Right cardiac atrium (tissue), 5 donors: ENCODE measurements at places on chromosomes 16 and 17. TPM values are rescaled to one million over a fixed set of nuclear protein-coding genes. Genes with fewer than 3 reads are reported as not detected.

DNA sequence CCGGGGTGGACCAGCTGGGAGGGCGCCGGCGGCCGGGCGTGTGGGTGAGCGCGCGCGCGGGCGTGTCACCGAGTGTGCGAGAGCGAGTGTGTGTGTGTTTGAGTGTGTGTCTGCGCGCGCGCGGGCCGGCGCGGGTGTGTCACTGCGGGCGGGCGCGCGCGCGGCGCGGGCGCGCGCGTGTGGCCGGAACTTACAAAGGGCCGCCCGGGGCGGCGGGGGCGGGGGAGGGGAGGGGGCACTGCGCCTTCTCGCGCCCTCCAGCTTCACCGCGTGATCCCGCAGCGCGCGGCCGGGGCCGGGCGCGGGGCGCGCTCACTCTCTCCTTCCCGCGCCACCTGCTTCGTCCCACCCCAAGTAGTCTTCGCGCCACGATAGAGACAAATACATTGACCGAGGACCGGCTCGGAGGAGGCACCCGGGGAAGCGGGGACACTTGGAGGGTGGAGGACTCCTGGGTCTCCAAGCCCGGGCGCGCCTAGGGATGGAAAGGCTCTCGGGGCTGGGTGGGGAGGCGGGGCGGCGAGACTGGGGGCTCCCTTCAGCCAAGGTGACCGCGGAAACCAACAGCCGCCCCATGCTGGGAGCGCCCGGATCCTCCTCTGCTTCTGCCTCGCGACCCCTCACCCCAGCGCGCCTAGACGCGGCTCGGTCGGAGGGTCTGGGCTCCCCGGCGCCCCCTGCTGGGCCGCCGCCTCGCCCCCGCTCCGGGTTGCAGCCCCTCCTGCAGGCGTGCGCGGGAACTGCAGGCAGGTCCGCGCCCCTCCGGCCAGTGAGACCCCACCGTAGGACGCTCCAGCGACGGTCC, at the start of gene SRCIN1:
SRCIN1 (minus strand) TSS at position 112 of the 805 bp plus-strand sequence. CDS start 247 bp downstream, outside the sequence.
- DNase-seq: peak; percentile 88

- no peak for DNase-seq
Measured at GRCh38 chr17:68248891-68249290, 1.0 kb downstream of the AMZ2 start.

DNA sequence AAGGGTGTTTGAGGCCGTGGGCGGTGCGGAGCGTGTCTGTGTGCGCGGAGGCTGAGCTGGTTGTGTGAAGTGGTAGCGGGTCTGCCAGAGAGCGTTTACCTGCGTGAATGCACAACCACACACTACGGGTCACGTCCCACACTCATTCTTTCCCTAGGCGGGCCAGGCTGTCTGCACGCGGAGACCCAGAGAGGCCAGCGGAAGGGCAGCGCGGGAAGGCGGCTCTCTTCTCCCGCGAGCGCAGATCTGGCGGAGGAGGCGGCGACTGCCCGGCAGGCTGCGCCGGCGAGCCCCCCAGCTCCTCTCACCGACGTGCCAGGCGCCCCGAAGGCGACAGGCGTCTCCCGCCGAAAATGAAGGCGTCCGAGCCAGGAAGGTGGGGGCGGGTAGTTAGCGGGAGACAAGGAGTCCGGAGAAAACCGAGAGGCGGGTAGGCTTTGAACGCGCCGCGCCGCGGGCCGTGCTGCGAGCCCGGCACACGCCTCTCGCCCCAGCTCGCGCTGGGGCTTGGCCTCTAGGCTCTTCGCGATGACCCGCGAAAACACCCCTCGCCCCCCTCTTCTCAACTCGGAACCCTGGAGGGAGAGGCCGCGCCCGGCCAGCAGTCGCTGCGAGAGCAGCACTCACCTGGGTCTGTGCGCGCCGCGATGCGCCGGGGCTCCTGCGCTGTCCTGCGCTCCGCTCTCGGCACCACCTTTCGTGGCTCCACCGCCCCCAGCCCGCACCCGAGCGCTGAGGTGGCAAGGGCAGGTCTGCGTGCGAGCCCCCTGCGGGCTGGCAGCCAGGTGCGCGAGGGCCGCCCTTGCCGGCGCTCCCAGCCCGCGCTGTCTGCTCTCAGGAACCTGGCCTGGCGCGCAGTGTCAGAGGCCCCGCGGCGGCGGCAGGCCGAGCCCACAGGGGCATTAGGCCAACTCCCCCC, 2.0 kb upstream of the FOXF1 start:
- no peak for DNase-seq

RPRML gene
- not detected for polyA plus RNA-seq

- peak; percentile 75 for DNase-seq
Measured at GRCh38 chr16:52191531-52192134, 355.3 kb downstream of the TOX3 start.

DNA sequence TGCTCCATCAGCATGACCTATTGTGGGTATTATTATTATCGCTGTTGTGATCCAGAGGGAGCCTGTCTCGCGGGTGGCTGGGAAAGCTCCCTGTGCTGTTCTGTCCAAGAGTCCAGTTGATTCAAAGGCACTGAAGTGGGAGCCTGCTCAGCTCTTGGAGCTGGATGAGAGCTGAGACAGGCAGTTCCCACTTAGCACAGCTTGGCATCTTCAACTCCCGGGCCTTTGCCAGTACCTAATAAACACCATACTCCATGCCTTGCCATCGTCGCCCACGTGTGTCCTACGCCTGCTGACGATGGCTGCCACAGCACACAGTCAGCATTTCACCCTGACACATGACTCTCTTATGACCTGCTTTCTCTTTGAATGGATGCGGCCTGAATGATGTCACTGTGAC, 32.6 kb downstream of the RTN4RL1 start:
- no peak for DNase-seq

GRCh38 chr16:68417711-68418301, 30.5 kb downstream of the SMPD3 start:
- DNase-seq: no peak

DNA sequence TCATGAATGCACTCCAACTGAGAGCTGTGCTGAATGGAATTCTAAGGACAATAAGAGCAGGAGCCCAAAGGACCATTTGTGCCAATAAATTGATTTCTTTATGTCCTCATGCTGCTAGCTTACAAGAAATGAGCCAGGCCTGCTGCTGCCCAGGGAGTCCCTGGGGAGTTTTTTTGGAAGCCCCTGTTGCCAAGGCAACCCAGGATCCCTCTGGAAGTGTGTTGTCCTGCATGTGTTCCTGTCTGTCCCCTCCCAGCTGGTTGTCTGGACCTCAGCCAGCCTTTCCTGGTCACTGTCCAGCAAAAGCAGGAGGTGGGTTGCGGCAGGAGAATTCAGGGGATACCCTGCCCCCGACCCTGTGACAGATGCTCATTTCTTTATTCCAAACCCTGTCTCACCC, 51.0 kb upstream of the GPRC5B start:
- no peak for DNase-seq

DNA sequence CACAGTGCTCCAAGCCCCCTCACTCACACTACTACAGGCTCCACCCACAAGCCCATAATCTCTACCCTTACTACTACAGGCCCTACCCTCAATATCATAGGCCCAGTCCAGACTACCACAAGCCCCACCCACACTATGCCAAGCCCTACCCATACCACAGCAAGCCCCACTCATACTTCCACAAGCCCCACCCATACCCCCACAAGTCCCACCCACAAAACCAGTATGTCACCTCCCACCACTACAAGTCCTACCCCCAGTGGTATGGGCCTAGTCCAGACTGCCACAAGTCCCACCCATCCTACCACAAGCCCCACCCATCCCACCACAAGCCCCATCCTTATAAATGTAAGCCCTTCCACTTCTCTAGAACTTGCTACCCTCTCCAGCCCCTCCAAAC, 13.8 kb downstream of the RIPOR1 start:
- DNase-seq: peak; percentile 66

TP53TG3B gene
- polyA plus RNA-seq: not detected

DNA sequence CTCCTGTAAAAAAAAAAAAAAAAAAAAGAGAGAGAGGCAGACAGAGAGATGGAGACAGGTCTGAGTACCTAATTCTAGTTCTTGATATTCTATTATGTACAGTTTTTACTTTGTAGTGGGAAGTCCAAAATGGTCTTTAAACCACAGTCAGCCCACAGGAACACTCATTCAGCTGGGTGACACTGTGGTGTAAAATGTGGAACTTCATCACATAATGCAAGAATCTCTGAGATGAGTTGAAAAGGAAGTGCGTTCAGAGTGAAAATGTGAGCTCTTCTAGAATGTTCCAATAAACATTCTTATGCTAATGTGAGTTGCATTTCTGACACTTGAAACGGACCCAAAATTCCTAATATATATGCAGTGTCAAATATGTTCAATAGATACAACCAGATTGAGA, 972.1 kb downstream of the CDH11 start:
- no peak for DNase-seq

NACA2 gene
- polyA plus RNA-seq: not detected

GRCh38 chr16:4724661-4725270, 9.3 kb downstream of the ANKS3 start:
- DNase-seq: no peak

DNA sequence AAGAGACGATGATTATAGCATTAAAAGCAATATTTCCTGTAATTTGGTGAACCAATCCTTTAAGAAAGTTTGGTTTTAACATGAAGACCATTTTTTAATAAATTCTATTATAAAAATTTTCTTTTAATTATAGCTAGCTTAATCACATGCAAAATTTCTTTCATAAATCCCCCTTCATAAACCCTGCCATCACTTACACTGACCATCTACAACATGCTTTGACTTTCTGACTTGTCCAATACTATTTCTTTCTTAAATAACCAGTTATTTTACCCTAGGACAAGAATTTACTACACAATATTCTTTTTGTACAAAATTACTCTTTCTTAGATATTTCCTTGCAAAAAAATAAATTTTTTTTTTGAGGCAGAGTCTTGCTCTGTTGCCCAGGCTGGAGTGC, 1334.8 kb downstream of the CDH11 start:
- DNase-seq: no peak

DNA sequence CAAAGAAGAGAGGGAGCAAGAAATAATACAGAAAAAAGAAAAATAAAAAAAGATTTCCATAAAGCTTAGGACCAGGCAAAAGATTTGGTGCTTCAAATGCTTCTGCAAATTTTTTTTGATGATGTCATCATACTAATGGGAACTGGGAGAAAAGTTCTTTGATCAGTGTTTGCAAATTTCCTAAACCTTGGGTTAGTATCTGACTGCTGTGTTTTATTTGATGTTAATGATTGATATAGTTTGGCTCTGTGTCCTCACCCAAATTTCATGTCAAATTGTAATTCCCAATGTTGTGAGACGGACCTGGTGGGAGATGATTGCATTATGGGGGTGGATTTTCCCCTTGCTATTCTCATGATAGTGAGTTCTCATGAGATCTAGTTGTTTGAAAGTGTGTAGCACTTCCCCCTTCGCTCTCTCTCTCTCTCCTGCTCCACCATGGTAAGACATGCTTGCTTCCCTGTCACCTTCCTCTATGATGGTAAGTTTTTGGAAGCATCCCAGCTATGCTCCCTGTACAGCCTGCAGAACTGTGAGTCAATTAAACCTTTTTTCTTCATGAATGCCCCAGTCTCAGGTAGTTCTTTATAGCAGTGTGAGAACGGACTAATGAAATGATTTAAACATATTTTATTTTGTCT, 72.6 kb downstream of the TMEM100 start:
- DNase-seq: no peak

GRCh38 chr17:75319904-75320691, 30.9 kb upstream of the SLC25A19 start:
- no peak for DNase-seq

GRCh38 chr16:88558457-88559442, 11.5 kb upstream of the ZC3H18 start:
- DNase-seq: peak; percentile 92

GRCh38 chr16:89918453-89919347, at the start of gene MC1R:
Gene MC1R (plus strand): TSS chr16:89918862. CDS start chr16:89919259, 397 bp downstream.
- DNase-seq: peak; percentile 77

DNA sequence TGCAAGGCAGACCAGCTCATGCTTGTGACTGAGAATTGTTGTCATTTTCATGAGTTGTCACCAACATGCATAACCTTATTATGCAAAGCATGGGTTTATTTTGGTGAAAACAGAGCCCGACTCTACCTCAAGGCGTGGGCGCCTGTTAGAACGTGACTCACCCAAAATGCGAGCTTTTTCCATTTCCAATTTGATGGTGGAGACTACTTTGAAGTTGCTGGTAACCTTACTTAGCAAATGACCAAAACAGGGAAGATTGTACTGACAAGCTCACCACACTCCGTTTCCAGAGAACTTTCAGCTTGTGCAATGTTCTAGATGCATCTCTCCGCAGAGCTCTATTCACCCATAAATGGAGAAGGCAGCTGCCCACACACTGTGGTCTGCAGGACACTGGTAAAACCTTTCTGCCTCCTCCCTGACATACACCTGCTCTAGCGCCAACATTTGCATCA, 284.5 kb downstream of the MAF start:
- DNase-seq: no peak

DNA sequence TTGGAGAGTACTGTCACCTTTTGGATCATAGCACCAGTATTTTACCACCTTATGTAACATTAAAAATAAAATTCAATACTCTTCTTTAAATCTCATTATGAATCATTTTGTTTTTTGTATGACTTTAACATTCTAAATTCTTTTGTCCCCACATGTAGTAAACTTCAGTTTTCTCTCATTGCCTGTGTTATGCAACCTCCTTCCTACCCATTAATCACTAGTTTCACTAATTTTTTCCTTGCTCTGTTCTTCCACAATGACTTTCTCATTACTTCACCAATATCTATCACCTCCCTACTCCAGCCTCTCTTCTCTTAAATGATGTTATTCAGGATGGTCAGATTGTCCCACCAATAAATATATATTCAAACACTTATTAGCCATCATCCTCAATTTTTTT, 68.7 kb downstream of the TTC19 start:
- no peak for DNase-seq
